ENCODE measurements at places on chromosomes 1 and 21.

DNA sequence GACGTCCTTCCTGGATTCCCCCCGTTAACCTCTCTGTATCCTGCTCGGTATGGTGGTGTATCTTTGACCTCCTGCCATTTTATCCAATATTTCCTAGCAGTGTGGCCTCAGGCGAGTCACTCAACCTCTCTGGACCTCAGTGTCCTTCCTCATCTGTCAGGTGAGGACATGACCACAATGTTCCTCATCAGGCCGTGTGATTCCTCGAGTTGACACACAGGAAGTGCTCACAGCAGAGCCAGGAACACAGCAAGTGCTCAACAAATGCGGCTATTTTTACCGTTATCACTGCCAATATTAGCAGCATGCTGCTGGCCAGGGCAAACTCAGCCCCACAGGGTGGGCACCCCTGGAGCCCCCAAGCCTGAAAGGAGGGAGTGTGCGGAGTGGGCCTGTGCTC is 450.2 kb downstream of the KIF26B start:
- no peak for DNase-seq

- DNase-seq, result no peak
Measured at GRCh38 chr1:228735871-228736586, 750 bp downstream of the RHOU start.

DNA sequence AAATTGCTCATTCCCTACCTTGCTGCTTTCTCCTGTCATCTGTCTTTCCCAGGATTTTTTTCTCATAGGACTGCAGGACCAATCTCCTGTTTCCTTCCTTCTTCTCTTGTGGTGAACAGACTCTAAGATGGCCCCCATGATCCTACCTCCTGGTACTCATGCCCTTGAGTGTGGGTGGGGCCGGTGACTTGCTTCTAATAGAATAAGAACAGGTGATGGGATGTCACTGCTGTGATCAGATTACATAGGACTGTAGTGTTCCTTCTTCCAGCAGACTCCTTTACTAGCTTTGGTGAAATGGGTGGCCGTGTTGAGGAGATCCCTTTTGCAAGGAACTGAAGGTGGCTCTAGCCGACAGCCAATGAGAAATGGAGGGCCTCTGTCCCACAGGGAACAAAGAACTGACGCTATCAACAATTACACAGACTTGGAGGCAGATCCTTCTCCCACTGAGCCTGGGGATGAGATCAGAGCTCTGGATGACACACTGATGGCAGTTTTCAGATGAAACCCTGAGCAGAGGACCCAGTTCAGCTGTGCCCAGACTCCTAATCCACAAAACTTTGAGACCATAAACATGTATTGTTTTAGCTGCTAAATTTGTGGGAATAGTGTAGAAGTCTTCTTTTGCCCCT is 7.5 kb downstream of the GSTM3 start:
- DNase-seq, result no peak

DNA sequence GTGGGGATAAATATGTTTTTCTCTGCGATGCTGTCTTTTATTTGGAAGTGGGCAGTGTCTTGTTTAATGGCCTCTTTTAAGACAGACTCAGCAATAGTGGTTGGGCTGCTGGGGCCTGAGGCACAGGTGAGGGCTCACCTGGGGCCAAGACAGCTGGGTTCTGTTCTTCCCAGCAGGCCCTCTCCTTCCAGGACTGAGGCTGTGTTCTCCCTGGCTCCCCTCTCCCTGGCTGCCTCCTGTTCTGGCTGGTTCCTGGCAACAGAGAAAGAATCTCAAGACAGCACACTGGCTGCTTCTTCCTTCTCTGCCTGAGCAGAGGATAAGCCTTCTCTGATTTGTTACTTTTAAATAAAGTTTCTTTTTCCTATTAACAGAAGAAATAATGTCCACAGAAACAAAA is 7.4 kb upstream of the GRHL3 start:
- DNase-seq, result no peak

DNA sequence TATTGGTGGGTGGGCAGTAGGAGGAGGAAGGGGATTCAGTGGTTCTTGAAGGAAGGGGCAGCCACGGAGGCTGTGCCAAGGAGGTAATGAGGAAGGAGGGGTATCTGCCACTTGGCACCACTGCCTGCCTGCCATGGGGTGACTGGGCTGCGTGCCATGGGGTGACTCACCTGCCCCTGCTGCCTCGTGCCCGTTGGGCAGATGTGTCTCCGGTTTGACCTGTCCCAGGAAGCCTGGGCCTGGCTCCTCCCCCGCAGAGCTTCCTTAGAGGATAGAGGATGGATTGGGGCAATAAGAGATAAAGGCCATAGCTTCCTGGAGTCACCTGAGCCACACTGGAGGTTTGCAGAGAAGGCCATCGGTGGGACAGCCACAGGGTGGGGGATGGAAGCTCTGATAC is 1.7 kb downstream of the PADI3 start:
- no peak for DNase-seq

DNA sequence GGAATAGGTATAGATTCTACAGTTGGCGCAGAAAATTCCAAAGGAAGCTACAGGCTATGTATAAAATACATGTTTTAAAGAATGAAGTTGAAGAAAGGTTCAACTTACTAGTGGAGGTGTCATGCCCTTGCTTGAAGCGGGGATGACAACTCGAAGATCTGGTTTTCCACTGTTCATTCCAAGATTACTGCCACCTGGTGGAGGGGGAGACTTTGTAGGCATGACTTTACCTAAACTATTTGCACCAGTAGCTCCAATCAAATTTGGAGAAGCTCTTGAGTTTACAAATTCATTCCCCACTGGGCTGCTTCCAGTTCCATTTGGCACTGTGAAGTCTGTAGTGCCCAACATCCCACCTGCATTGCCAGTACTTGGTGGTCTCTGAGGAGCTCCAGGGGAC is 81.7 kb downstream of the AXDND1 start:
- DNase-seq, result no peak

DNA sequence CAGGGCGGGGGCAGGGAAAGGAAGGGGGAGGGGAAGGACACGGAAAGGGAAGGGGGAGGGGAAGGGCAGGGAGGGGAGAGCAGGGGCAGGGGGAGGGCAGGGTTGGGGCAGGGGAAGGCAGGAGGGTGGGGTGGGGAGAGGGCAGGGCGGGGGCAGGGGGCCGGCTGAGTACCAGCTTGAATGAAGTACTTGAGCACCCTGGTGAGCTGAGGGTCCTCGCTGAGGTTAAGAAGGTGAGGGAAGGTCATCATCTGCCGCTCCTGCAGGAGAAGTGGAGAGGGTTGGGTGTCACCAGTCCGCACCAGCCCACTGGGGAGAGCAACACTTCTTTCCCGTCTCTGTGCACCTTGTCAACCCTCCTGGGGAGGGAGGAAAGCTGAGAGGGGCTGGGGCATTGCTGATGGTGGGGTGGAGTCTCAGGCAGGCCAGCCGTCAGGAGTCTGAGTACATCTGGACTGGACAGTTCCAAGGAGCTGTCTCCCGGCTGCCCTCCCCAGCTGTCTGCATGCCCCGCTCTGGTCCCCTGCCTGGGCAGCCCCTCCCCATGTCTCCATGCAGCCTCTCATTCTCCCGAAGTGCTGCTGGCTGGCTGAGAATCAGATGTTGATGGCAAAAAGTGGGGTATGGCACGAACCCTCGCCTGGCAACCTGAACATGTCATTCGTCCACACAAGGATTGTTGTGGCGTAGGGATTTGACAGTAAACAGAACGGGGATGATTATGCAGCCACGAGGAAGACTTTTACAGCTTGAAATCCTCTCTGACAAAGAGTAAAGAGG is 70.0 kb downstream of the SCCPDH start:
- DNase-seq, result no peak

- DNase-seq, result no peak
Measured at GRCh38 chr1:905071-905749, 18.5 kb upstream of the SAMD11 start.

DNA sequence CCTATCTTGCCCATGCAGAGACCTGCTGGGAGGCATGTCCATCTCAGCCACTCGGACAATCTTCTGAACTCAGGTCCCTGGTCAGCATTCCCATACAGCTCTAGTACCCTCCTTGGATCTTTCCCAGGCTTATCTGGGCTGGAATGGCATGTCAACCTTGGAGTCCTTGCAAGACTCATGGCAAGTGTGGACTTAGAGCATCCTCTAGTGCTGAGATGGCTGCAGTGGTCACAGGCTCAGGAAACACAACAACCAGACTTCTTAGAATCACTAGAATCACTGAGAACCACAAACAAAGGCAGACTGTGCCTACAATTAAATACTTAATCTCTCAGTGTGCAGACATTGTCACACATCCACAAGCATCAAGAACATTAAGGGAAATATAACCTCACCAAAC is 73.1 kb upstream of the TSHB start:
- no peak for DNase-seq

DNA sequence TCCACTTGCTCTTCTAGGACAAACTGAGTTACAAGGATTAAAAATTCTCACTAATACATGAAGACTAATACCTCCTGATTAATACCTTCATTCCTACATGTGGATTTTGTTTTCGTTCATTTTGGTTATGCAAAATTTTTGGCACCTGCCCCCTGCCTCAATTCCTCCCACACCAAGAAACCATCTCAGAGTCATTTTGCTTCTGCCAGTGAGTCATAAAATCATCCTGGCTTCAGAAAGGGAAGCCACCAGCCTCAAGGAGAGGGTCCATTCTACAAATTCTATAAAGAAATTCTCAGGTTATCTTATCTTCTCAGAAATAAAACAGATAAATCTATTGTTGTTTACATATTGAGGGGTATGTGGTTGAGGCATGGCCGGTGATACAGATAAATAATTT is 103.2 kb upstream of the COA6 start:
- DNase-seq, result peak; percentile 52

DNA sequence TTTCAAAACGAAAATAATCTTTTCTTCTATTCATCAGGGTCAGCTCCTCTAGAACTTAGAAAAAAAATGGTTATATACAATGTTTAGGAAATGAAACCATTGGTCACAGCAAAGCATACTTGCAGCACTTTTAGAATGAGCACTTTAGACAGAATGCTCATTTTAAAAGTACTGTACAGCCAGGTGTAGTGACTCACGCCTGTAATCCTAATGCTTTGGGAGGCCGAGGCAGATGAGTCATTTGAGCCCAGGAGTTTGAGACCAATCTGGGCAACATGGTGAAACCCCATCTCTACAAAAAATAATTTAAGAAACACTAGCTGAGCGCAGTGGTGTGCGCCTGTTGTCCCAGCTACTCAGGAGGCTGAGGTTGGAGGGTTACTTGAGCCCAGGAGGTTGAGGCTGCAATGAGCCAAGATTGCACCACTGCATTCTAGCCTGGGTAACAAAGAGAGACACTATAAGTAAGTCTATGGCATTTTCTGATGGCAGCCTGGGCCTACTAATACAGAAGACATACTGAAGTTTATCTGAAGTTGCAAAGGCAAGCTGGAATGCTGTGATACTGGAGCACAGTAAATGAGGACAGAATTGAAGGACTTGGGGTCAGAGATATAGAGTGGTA is 48.9 kb upstream of the ZNF326 start:
- peak; percentile 62 for DNase-seq

GRCh38 chr1:156668801-156669637 is 8.2 kb downstream of the NES start:
- no peak for DNase-seq

GRCh38 chr1:179589509-179589908 is 2.1 kb upstream of the TDRD5 start:
- no peak for DNase-seq

Measured in activated CD4-positive, alpha-beta T cell treated with anti-CD3 and anti-CD28 coated beads, Interleukin-2, Interleukin-4, amounts not matched to agents 100 ng/mL and 50 ng/mL, durations not matched to agents 16 hours and 8 hours (primary cell).